ENCODE measurements at places on chromosomes 5 and 9.

GRCh38 chr5:60346393-60346792, 353.6 kb downstream of the DEPDC1B start:
- no peak for DNase-seq

- no peak for DNase-seq
These were observed 9.8 kb downstream of the ECPAS start for GRCh38 chr9:111474385-111474784.

- no peak for DNase-seq
These were observed 139.0 kb downstream of the RFX3 start for GRCh38 chr9:3386753-3387152.

DNA sequence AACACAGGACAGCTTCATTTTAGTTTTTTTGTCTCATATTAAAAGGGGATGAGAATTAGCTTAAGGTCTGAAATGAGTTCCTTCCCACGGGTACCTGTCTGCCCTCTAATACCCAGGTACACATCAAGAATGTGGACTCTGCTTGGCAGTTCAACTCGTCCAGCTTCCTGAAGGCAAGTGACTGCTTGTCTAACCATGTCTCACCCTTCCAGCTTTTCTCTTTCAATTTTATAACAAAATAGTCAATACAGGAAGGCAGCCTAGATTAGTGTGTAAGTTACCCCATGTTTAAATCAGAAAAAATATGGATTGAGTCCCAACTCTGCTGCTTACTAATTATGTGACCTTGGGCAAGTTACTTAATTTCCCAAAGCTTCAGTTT, 50.5 kb upstream of the C5orf46 start:
- no peak for DNase-seq

DNA sequence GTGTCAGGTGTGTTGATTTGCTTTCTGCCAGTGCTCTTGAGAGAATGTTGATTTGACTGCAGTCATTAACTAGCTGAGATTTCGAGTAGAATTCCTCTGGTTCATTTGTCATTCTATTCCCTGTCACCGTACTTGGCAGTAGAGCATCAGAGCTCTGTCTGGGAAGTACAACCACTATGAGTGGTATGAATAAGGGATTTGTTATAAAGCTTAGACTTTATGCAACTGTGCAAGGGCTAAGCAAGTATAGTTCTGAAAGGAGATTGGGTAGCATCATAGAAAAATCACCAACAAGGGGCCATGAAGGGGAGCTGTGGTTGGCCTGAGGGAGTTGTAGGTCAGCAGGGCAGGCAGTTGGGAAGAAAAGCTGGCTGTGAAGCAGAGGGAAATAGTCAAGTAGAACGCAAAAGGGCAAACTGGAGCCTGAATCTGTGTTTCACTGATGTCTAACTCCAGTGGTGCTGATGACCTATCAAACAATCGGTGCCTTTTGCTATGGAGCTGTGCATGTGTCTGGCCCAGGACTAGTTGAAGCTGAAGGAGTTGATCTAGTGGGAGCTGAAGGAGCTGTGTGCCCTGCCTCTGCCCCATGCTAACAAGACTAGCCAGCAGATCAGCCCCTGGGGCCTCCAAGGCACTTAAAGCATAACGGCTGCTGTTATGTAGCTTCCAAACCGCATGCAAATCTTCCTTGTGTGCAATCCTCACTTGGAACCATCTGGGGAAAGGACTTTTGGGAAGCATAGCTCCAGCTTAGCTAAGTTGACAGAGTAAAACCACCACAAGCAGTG, 110.0 kb downstream of the SLC28A3 start:
- peak; percentile 6 for DNase-seq

GRCh38 chr9:125540497-125540896, 166.5 kb downstream of the MAPKAP1 start:
- no peak for DNase-seq

DNA sequence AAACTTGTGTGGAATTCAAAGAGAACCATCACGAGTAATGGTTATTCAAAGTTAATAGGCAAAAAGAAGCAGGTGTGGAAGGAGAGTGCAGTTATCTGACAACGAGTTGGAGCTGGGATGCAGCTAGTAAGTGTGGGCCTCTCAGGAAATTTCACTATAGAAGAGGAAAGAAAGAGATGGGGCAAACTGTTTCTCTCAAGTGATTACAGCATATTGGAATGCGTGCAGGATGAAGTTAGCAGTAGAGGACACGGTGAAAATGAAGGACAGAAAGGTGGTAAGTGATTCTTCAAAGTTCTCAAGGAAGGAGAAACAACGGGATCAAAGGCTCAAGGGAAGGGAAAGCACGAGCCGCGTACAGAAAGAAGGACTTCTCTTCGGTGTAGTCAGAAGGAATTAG, 84.0 kb downstream of the ADAMTS12 start:
- no peak for DNase-seq

DNA sequence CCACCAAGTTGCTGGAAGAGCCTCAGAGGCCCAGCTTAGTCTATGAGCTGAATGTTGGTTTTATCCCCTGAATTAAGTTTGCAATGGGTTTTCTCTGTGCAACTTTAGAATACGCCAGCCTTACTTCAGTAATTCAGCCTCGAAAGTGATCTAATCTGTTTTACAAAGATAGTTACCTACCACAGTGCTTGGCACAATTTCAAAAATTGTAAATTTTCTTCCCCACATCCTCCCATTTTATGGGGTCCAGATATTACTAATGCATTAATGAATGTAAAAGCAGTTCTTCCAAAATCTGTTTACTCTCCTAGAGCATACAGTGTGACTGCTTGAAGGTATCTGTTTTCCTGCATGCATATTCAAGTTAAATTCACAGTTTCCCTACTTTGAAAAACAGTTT, 172.6 kb downstream of the MAN2A1 start:
- no peak for DNase-seq

DNA sequence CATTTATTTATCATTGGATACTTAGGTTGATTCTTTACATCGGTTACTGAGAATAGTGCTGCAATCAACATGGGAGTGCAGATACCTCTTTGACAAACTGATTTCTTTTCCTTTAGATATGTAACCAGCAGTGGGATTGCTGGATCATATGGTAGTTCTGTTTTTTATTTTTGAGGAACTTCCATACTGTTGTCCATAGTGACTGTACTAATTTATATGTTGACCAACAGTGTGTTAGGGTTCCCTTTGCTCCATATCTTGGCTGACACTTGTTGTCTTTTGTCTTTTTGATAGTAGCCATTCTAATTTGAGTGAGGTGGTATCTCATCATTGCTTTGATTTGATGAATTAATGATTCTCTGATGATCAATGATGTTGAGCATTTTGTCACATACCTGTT, 137.3 kb upstream of the PITX1 start:
- DNase-seq = no peak
